ENCODE measurements at places on chromosomes 12 and 14.
A peak's percentile ranks its signal among the peaks of the same experiment; 100 is the strongest.

DNA sequence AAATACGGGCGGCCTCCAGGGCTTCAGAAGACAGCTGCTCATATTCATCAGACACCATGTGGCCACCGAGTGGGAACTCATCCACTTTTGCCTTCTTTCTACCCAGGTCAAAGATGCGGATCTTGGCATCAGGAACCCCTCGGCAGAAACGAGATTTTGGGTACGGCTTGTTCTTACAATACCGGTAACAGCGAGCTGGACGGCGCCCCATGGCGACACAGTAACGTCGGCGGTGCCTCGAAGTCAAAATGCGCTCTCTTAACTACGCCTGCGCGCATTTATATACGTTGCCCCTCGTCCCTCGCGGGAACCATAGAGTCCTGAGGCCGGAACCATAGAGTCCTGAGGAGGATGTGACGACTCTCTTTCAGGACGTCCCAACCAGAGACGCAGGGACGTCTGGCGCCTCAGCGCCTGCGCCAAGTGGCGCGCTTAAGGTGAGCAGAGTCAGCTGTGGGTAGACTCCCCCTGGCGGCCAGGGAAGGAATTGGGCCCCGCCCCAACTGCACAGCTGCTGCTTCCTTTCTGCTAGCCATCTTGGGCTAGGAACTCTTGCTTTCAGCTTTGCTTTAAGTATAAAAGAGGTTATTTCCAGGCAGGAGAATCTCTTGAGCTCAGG lies at the start of gene RPL10L:
Gene RPL10L, minus strand, starts transcription at position 256 of the 619 bp plus-strand sequence. Its CDS starts 45 bp downstream, at position 211.
- no peak for DNase-seq

DNA sequence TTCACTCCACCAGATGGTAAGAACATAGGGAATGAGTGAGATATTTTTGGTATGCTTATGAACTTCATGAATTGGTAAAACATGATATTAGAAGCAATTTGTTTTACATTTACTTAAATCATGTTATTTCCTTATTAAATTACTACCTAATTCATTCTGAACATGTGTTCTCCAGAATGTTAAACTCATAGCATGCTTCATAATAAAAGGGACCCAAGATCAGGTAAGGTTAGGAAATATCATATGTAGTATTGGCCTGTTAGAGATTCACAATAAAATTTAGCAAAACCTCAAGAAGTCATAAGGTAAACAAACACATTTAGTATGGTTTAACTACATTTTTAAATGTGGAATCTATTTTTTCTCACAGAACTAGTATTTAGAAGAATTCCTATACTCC lies 28.2 kb downstream of the PTPRQ start:
- no peak for DNase-seq

DNA sequence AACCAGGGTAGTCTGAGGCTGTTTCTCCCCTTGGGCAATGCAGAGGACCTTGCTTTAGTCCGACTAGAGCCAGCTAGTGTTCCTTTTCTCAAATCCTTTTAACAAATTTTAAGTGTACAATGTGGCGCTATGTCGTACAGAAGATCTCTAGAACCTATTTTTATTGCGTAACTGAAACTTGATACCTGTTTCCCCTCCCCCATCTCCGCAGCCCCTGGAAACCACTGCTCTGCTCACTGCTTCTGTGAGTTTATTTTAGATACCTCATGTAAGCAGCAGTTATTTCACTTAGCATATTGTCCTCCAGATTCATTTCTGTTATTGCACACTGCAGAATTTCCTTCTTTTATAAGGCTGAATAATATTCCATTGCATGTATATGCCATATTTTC lies 1092.3 kb downstream of the AACS start:
- DNase-seq: no peak

DNA sequence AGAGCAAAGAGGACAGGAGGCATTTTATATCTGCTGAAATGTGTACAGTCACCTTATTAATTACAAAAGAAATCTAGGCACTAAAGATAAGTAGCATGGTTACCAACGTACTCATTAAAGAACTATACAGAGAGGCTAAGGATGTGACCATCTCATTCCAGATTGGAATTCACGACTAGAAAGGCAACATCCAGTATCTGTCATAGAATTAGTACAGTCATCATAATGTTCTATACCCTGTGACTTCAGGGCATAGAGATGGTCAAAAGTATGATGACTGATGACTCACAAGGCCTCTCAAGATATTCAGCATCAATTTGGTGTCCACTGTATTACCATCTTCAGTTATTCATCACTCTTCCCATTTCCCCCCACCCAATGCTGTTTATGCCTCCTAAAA lies 144.0 kb upstream of the PLEKHG7 start:
- DNase-seq: no peak

- no peak for DNase-seq
These were observed 133.0 kb downstream of the PAWR start for GRCh38 chr12:79557690-79558315.

DNA sequence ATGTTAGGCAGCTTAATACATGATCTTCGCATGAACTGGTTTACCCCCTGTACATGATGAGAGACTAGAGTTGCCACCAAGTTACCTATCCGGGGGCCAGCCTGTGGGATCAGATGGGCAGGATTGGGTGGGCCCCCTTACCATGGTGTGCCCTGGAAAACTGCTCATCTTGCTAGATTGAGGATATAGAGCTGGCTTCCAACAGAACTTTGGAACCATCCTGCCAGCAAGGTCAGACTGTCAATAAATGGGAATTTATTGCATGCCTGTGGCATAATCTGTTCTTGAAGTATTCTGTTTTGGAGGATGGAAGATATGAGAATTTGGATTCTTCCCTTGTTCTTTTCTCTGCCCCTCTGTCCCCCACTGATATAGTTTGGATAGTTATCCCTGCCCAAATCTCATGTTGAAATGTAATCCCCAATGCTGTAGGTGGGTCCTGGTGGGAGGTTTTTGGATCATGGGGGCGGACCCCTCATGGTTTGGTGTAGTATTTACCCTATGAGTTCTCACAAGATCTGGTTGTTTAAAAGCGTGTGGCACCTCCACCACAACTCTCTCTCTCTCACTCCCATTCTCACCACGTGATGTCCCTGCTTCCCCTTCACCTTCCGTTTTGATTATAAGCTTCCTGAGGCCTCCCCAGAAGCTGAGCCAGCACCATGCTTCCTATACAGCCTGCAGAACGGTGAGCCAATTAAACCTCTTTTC lies 3.7 kb upstream of the TM9SF1 start:
- DNase-seq: no peak

GRCh38 chr12:6919588-6919987 lies 5.2 kb downstream of the ENO2 start:
- no peak for DNase-seq

GRCh38 chr14:65411656-65412031 lies 886 bp upstream of the FUT8 start:
- peak; percentile 72 for DNase-seq

DNA sequence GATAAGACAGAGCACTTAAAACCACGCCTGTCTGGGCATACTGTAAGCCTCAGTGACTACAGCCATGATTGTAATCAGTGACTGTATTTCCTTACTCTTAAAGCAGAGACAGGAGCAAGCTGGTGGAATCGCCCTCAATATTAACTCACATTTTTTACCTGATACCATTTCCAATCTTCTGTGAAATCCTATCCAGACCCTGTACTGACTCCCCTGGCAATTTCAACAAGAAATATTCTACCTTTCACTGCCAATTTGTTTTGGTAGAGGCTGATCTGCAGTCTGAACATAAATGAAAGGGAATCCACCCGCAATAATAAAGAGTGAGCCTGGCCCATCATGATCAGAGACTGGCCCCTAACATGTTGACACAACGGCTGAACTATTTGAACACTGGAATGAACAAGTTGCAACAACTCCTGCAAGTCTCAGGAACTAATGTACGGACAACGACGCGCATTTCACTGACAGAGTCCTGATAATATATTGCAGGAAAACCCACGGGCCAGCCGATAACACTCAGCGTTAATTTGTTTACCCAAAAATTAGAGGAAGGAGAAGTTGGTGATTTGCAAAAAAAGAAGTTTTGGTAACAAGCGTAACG lies 195.5 kb upstream of the BTG1 start:
- no peak for DNase-seq

- DNase-seq: no peak
These were observed 31.7 kb upstream of the INF2 start for GRCh38 chr14:104657563-104658324.

DNA sequence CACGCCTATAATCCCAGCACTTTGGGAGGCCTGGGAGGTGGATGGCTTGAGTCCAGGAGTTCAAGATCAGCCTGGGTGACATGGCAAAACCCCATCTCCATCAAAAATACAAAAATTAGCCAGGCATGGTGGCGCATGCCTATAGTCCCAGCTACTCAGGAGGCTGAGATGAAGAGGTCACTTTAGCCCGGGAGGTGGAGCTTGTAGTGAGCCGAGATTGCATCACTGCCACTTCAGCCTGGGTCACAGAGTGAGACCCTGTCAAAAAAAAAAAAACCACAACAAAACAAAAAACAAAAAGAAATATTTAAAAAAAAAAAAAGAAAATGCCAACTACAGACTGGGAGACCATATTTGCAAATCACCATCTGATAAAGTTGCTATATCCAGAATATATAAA lies 17.5 kb downstream of the WDR89 start:
- DNase-seq: no peak

GRCh38 chr12:51307655-51308593 lies 16.1 kb downstream of the BIN2 start:
- no peak for DNase-seq

GRCh38 chr14:49732896-49733295 lies 35.1 kb upstream of the KLHDC2 start:
- DNase-seq: no peak

- no peak for DNase-seq
These were observed 545 bp upstream of the GALNT9 start for GRCh38 chr12:132329720-132330548.

GRCh38 chr12:120866108-120866507 lies 38.0 kb downstream of the SPPL3 start:
- no peak for DNase-seq

DNA sequence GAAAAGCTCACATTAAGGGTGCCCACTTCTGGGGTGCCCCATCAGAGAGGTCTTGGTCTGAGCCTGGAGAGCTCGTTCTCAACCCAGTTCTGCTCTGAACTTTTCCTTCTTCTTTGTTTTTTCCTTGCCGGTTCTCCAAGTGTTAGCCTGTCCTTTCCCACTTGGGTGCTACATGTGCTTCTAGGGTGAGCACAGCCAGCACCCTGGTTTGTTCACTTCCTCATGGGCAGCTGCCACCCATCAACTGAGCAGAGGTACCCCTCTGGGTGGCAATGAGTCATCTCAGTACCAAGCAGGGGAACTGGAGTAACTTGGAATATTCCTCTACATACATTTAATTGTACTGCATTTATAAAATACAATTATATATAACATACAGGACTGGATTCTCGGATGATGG lies 3.9 kb upstream of the SYNE3 start:
- DNase-seq: no peak

GRCh38 chr12:62256408-62257096 lies 3.7 kb upstream of the USP15 start:
- no peak for DNase-seq

DNA sequence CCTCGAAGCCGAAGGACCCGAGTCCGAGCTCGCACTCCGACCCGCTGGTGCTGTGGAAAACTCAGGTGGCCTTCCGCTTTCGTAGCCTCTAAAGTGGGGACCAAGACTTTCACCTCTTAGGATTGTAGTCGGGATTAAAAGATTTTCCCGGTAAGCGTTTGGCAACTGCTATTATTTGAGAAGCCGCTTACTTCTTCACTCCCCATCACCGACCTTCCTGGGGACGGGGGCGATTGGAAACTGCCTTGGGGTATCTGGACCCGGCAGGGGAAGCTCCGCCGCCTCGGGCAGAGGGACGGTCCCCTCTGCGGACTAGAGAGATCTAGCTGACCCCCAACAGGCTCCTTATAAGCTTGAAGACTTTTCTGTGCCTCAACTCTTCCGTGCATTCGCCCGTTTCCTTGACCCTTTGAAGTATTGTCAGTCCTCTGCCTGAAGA lies 659 bp downstream of the TRAFD1 start:
- DNase-seq: no peak

GRCh38 chr12:107091989-107092641 lies 1.2 kb downstream of the CRY1 start:
- no peak for DNase-seq

DNA sequence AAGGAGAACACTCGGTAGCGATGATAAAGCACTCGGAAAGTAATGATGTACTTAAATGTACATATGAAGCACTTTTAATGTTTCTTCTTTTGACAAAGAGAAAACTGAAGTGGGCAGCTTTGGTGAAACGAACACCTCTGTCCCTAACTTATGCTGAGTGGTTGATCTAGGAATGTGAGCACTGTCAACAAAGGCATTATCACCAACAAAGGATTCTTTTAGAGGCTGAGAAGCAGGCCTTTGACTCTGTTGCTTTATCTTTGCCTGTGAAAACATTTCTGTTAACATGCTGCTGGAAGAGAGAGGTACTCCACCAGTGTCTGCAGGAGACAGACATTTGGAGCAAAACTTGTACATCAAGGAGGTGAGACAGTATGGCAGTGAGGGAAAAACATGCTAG lies 103.2 kb upstream of the VRK1 start:
- DNase-seq: no peak

- no peak for DNase-seq
These were observed 50.0 kb upstream of the BCL2L14 start for GRCh38 chr12:12020762-12021161.

DNA sequence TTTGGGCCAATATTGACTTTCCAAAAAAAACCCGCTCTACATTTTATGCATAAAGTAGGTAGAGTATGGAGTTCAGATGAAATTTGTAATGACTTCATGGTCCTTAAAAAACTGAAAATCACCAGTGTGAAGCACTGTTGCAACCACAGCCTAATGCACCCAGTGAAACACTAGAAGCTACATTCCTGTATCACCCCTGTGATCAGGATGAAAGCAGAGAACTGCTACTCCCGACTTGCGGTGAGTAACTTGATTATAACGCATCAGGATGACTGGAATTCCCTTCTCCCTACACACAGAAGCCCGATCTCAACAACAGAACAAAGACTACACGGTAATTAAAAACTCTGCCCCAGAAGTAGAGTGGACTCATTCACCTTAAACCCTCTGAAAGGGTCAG lies 33.8 kb downstream of the SPTB start:
- DNase-seq: no peak

GRCh38 chr14:44396226-44396625 lies 110.9 kb downstream of the FSCB start:
- DNase-seq: no peak

GRCh38 chr14:101954501-101954900 lies 9.9 kb upstream of the DYNC1H1 start:
- no peak for DNase-seq

DNA sequence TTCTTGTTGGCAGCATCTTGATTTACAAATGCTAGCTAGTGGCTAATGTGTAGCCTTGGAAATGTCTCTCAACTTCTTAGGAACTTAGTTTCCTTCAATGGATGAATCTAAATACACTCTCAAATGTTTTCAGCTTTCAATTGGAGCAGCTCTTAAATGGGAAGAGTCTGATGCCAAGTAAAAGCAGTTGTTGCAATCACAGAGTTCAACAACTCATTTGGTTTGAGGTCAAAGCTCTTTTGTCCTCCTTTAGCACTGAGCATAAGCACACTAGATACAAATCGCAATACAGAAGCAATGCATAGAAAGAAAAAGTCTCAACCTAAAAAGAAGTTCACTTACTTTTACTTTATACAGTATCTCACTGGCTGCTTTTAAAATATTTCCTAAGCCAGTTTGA lies 986.1 kb upstream of the FLRT2 start:
- no peak for DNase-seq
